ENCODE measurements at places on chromosomes 12 and 14.

DNA sequence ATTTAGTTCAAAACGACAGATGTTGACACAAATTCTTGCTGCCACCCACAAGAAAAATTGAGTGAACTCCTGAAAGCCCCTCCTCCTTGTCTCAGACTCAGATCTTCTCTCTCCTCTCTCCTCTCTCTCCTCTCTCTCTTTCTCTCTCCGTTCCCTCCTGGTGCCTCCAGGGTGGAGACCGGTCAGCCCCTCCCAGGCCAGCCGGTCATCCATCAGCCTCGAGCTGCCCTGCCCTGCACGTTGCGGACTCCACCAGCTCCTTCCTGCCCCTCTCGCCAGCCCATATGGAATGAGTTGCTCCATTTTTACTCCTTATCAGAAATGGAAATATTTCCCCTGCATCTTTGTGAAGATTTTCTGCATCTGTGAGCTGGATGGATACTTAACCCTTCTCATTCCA, 103.8 kb downstream of the TBX5 start:
- no peak for DNase-seq

DNA sequence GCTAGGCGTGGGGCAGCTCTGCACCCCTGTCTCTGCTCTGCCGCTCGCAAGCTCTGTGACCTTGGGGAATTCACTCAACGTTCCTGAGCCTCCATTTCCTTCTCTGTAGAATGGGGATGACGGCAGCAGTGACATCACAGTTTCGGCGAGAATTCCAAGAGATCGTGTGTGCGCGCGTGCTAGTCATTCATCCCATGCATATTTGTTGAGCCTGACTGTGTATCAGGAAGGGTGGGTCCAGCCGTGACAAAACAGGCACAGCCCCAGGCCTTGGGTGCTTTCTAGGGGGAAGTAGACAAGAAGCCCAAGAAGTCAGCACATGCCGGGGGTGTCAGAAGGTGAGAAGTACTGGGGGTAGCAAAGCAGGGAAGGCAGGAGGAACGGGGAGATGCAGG, 145.6 kb upstream of the NCOR2 start:
- DNase-seq = no peak

DNA sequence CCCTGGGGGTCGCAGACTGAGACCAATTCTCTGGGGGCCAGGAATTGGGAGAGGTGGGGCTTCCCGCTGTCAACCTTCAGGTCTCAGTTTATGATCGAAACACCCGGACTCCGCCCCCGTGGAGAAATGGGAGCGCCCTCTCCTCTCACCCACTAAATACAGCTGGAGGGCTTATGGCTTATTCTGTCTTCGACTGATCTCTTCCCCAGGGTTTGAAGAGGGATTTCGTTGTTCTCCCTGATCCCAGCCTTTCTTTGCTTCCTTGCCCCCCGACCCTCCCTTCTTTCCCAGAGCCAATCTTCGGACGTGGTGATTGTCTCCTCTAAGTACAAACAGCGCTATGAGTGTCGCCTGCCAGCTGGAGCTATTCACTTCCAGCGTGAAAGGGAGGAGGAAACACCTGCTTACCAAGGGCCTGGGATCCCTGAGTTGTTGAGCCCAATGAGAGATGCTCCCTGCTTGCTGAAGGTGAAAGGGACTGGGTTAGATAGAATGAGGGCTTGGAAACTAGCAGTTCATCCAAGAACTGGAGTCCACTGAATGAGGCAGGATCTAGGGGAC, 607 bp downstream of the OS9 start:
- no peak for DNase-seq

DNA sequence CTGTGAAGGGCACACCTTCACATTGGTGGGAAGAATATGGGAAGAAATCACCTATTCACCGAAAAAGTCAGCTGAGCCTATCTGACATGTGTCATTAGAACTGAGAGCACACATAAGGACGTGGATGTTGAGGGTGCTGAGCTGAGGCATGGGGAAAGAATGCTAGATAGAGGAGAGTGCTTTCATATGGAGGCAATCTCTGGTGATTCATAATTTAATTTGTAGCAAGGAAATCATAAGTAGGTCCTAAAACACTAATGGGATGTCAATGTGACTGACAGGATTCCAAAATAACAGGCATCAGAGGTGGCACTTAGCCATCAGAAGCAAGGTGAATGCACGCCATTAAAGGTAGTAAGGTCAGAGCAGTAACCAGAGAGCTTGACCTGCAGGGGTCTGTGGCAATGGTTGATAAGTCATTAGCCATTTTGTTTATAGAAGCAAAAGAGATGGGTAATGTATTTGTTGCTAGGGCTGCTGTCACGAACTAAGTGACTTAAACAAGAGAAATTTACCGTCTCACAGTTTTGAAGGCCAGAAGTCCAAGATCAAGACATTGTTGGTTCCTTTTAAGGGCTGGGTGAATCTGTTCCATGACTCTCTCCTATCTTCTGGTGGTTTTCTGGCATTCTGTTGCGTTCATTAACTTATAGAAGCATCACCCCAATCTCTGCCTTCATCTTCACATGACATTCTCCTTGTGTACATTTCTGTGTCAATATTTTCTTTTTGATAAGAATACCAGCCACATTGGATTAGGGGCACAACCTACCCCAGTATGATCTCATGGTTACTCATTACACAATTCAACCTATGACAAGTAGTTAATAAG, 69.3 kb downstream of the ANKS1B start:
- no peak for DNase-seq

- peak; percentile 76 for DNase-seq
Measured at GRCh38 chr12:14621826-14622225, 54.1 kb upstream of the PLBD1 start.

DNA sequence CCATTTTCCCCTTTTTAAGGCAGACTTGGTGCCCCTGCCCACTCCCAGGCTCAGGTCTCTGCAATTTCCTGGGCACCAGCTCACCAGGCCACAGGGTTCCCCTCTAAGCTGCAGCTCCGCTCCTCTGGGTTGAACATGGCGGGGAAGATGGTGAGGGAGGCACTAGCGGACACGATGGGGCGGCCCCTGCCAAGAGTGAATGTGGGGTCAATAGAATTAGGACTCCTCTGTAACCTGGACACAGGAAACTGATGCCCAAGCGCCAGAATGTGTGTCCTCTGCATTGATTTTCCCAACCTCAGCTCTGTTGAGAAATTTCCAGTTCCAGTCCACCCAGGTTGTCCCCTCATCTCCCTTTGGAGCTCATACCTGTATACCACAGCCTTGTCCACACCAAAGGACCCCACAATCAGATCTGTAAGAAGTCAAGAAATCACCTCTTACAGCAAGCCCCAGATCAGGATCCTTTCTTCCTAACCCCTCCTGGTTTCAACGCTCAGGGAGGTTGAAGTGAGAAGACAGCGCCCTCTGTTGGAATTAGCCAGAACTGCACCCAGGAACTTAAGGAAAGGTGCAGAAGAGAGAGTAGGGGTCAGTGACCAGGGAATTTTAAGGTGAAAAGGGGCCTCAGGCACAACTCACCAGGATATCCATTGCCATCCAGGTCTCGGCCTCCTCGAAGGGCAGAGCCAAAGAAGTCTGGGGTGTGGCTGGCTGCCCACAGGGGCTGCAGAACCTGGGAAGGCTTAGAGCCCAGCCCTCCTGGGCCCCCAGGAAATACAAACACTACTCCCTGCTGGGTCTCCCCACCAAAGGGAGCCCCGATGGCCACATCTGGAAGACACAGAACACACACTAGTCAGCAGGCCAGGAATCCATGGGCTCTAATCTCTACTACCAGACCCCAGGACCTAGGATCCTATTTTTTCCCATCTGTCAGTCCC, 14.7 kb downstream of the ITGA5 start:
- DNase-seq = no peak

All from GM06990 (cell line).